ENCODE measurements at places on chromosomes 16 and 17.

- DNase-seq = no peak
Measured at GRCh38 chr17:55426851-55427586, 5.4 kb upstream of the MMD start.

GRCh38 chr16:16184594-16184993 lies 38.7 kb downstream of the ABCC6 start:
- DNase-seq = no peak

DNA sequence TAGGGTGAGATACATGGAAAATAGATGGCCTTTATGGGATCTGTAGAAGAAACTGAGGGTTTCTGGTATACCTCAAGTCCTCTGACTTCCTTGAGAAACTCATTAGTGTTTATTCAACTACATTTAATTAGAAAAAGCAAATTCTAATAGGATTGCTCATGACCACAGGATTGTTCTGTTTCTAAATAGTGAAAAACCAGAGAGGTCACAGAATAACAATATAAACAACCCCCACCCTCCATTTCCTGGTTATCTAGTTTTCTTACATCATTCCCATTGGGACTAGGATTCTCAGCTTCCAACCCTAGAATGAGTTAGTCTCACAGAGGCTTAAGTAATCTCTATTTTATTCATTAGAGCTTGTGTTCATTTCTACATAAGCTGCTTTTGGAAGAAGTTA lies 30.0 kb downstream of the SF3B3 start:
- DNase-seq = no peak

- DNase-seq = no peak
Measured at GRCh38 chr16:66913081-66913480, 5.6 kb downstream of the CDH16 start.

DNA sequence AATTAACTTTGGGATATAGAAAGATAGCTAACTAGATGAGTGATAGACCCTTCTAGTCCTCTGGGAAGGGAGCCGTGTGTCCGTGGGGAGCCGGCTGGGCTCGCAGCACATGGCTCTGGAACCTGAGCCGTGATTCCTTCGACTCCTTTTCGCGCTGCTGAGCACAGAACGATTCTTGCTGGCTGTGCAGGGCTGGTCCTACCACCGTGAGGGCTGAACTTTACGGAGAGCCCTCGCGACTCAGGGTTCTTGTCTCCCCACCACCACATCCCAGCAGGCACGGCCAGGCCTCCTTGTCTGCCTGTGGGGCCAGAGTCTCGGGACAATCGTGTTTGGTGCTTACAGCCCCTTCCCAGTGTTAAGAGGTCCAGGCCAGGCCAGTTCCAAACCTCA lies 13.8 kb upstream of the TCF25 start:
- DNase-seq = no peak

GRCh38 chr16:28289939-28290858 lies 2.1 kb upstream of the SBK1 start:
- no peak for DNase-seq

DNA sequence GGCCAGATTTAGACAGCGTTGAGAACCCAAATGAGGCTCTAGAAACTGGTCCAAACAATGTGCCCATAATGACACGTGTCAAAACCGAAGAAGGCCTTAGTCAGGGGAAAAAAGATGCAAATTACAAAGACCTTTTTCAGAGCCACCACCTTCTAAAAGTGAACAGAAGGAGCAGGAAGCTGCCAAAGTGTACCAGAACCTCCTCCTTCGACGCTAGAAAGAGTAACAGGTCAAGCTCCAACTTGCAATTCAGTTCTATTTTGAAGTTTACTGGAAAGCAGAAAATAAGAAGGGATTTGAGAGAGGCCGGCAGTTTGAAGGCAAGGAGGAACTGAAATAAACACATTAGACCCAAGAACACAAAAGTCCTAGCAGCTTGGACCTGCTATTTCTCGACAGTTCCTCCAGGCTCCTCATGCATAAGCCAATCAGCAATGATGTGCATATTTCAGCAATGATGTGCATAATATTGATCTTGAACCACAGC lies 61.8 kb downstream of the XYLT1 start:
- no peak for DNase-seq

DNA sequence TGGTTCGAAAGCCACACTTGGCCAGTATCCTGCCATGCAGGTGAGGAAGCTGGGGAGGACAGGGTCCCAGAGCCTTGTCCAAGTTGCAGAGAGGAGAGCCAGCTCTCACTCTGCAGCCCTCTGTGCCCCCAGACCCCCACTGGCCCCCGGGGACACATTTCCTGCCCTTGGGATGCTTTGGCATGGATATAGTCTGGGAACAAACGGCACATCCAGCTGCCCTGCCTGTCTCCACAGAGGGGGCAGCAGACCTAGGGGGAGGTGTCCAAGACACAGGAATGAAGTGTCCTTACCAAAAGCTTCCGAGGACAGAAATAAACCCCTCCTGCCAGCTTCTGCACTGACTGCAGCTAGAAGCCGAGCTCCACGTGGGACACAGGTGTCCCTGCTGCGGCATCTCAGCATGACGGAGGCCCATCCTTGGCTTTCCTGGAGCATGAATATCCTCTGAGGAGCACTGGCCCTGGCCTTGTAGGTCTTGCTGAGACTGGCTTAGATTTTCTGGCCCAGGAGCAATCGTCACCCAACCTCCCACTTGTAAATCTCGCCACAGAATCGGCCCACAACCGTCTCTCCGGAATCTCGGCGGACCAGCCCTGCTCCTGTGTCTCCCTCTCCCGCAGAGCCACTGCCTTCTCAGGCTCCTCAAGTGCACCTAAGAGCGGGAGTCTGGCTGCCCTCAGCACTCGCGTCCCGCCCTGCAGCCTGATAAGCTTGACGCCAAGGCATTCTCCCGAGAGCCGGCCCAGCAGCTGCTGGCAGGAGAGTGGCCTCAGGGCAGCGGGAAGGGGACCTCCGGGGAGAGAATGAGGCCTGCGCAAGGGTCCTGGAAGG lies 1.1 kb upstream of the CAPN15 start:
- DNase-seq = no peak

DNA sequence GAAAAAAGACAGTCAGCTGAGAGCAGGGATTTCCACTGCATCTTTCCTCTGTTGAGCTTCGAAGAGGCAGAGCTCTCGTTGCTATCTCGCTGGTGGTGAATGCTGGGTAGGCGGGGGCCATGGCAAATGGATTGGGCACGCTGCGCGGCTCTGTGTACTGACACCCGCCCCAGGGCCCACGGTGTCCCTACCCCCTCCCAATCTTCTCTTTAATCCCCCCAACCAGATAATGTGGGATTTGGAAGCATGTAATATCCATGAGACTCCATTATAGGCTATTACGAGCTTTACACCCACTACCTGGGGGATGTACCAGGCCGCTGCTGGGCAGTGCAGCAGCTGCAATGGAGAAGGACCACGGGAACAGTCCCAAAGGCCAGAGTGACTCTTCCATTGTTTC lies 8.3 kb downstream of the PIPOX start:
- no peak for DNase-seq

- DNase-seq = no peak
Measured at GRCh38 chr17:31293581-31293980, 3.5 kb downstream of the OMG start.

- no peak for DNase-seq
Measured at GRCh38 chr16:89183975-89184676, 12.6 kb downstream of the CDH15 start.

DNA sequence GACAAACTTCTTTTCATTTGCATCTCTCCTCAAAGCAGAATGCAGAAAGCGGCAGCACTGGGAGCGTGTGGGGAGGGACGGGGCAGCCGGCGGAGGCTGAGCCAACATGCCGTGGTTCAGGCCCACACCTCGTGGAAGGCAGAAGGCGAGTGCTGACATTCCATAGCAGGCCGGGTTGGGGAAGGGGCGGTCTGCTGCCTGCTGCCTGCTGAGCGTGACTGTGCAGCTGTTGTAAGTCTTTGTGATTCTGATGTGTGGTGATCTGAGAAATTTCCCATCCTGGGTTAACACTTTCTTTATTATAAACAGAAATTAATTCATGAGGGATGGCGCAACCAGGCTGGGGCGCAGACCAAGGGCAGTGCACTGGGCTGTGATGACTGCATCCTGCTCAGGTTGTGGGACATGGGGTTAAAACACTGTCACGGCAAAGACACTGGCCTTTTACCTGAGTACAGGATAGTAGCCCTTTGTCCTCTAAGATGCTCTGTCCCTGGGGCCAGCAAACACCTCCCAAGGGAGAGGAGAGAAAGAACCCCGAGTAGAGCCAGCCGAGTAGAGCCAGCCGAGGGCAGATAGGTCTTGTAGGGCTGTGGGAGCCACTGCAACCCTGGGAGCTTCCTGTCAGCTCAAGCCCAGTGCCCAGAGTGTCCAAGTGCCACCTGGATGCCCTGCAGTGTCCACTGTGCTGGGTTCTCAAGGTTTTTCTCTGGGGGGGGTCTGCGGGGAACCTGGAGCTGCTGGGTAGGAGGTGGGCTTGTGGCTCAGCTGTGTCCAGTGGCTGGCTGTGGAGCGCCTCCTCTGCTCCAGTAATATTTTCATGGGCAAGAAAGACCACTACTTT lies 8.8 kb upstream of the DNASE1 start:
- no peak for DNase-seq

DNA sequence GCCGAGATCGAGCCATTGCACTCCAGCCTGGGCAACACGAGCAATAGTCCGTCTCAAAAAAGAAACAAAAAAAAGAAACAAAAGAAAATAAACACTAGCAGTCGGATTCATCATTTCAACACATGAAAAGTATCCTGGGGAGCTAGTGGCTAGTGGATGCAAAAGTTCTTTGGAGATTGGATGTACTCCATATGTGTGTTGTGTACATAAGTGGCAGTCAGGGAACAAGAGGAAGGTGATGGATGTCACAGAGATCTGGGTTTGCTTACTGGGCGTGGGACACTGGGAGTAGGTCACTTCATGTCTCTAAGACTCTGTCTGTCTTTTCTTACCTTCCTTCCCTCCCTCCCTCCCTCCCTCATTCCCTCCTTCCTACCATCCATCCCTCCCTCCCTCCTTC lies 35.4 kb downstream of the MRC2 start:
- DNase-seq = no peak

GRCh38 chr17:4560837-4561256 lies 470 bp upstream of the GGT6 start:
- DNase-seq = no peak

DNA sequence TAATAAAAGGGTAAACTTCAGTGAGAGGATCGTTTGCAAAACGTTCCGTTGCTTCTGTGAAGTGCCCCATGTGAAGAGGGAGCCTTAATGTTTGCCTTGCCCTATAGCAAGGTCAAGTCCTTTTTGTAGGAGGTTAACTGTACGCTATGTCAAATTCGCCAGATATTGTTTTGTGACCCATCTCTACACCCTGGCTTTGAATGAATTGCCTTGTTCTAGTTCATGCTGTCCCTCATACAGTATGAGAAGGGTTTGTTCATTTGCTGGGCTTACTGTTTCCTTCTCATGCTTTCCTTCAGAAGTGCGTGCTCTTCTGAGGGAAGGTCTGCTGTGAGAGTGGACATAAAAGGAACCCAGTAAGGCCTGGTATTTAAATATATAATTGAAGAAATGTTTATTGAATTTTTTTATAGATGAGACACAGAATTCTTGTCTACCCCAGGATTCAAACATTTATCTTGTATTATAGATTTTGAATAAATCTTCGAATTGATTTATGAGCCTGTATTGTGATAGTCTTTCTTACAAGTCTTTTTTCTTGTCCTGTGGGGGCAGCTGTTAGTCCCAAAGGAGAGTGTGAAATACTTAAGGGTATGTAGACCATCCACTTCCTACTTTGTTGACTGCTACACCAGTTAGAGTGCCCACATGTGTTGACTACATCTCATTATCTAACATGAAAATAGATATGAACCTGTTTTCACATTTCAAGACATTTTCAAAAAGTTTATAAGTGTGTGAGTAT lies 1.7 kb downstream of the MAP3K3 start:
- no peak for DNase-seq

DNA sequence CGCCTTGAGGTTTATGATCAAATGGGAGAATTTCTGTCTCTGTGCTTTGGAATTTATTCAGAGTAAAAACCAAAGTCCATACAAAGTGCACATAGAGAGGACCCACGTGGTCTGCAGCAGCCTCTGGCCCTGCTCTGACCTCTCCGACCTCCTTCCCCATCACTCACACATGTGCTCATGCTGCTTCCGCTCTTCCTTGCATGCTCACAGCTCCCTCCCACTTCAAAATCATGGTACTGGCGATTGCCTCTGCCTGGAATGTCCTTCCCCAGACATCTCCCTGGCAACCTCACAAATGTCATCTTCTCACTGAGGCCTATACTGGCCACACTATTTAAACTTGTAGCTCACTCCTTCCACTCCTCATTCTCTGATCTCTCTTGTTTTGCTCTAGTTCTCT lies 418.0 kb downstream of the CA10 start:
- no peak for DNase-seq

- DNase-seq = peak; percentile 25
Measured at GRCh38 chr17:51298508-51299371, 38.4 kb downstream of the UTP18 start.

DNA sequence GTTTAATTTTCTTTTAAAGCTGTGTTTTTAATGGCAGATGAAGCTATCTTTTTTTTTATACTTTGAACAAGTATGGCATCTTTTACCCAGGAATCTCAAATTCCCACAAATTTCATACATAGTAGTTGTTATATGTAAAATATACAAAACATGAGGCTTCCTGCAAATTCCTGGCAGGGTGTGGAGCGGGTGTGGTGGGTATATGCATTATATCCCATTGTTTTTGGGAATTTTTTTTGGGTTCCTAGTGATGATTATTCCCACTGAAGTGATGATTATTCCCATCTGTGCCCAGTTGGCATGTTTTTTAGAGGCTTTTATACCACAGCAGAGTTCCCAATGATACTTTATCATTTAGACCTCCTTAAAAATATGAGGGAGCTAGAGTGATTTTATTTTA lies 320.4 kb downstream of the ZFHX3 start:
- no peak for DNase-seq

DNA sequence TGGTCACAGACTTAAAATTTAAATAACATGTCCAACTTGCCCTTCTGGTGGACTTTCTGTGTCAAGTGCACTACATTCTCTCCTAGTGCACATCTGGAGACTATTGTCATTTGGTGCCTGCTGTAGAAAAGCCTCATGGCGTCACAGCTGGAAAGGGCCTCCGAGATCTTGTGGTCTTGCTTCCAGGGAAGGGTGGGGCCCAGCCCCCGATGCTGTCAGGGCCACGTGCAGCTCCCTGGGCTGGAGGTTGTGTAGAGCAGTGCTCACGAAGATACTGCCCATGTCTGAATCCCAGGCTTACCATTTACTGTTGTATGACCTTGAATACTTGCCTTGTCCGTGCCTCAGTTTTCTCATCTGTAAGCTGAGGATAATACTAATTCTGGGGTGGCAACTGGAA lies 6.8 kb upstream of the MPRIP start:
- DNase-seq = no peak

- DNase-seq = no peak
Measured at GRCh38 chr17:71286625-71287024, 834.2 kb upstream of the SOX9 start.

DNA sequence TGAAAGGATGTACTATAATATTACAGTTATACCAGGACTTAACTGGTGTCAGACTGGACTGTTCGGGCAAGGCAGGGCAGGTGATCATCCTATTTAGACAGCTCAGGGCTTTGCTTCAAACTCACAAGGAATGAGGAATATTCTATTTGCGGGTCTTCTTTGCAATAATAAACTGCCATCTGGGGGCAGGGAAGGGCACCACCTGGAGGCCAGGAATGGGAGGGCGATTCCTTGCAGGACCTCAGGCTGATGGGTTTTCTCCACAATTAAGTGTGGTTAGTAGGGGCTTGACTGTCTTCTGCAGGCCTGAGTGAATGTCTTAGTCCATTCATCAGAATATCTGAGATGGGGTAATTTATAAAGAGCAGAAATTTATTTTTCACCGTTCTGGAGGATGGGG lies 424.1 kb downstream of the CA10 start:
- DNase-seq = peak; percentile 5

- no peak for DNase-seq
Measured at GRCh38 chr17:56142325-56142724, 10.9 kb upstream of the ANKFN1 start.

- DNase-seq = no peak
Measured at GRCh38 chr16:75576384-75576811, 10.2 kb downstream of the GABARAPL2 start.

Measured in Jurkat, Clone E6-1 (cell line).